Stimulated activated naive CD8-positive, alpha-beta T cell treated with anti-CD3 and anti-CD28 coated beads, Interleukin-15, amount 100 ng/mL, for 72 hours (primary cell): ENCODE measurements at places on chromosomes 4 and X.

- no peak for DNase-seq
These were observed 725 bp upstream of the CXCL1 start for GRCh38 chr4:73868206-73869129.

- no peak for DNase-seq
These were observed 53.0 kb downstream of the JADE3 start for GRCh38 chrX:46965125-46965758.

- no peak for DNase-seq
These were observed 133.7 kb upstream of the CPXCR1 start for GRCh38 chrX:88613338-88613737.

GRCh38 chrX:264634-265455, 16.3 kb upstream of the PLCXD1 start:
- no peak for DNase-seq

GRCh38 chrX:85018471-85018870, 14.8 kb downstream of the APOOL start:
- DNase-seq, result no peak

DNA sequence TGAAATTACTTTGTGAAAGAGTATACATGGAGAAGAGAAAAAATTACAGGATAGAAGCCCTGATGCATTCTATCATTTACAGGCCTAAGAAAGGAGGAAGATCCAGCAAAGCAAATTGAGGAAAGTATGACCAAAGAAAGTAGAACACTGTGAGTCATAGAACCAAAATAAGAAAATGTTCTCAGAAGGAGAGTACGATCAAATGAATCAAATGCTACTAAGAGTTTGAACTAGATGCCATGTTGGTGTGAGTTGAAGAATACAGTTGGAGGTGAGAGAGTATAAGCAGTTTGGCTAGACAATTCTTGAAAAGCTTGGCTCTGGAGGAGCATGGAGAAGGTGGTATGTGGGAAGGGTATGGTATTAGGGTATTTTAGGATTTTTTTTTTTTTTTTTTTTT, 161.8 kb downstream of the RPA4 start:
- no peak for DNase-seq

GRCh38 chrX:113384628-113385027, 544.0 kb upstream of the AMOT start:
- DNase-seq, result no peak

DNA sequence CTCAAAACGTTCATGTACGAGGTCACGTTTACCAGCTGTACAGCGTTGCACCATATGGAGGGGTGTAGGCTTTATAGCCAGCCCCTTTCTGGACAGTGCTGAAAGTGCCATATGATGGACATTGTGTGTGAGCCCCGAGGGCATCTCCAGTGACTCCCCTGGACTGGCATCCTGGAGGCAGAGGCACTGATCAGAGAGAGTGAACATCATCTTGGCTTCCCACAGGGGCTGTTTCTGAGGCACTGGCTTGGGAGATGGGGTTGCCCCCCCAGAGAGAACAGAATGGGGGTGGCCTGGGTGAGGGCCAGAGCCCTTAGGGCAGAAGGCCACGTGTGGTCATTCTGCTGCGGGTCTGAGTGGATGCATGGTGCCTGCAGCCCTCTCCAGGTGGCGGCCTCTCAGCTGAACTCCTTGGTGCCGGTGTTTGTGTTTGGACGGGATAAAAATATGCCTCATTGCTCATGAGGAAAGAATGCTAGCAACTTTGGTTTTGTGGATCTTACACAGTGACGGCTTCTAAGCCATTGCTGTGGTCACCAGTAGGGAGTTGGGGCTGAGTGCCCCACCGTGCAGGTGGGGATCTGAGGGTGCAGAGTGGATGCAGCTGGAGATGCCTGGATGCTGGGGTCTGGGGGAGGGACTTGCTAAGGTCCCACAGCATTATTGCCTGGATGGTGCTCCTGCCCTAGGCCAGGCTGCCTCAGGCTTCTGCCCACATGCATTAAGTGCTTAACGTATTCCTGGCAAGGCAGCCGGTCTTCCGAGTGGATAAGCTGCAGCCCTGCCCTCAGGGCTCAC, 3.4 kb downstream of the WFS1 start:
- DNase-seq, result no peak

- DNase-seq, result no peak
These were observed 168.6 kb upstream of the PGRMC2 start for GRCh38 chr4:128456171-128456570.

- no peak for DNase-seq
These were observed 661 bp downstream of the S100P start for GRCh38 chr4:6694177-6694901.

- DNase-seq, result no peak
These were observed 127.8 kb downstream of the DDX53 start for GRCh38 chrX:23127586-23127985.
